Right lobe of liver (tissue), 6 donors: ENCODE measurements at places on chromosomes 13 and 19.

DNA sequence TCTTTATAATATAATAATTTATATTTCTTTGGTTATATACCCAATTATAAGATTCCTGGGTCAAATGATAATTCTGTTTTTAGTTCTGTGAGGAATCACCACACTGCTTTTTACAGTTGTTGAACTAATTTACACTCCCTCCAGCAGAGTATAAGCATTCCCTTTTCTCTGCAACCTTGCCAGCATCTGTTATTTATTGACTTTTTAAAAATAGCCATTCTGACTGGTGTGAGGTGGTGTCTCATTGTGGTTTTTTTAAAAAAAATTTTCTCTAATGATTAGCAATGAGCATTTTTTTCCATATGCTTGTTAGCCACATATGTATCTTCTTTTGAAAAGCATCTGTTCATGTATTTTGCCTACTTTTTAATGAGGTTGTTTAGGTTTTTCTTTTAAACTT lies 122.2 kb downstream of the ZNF486 start:
- DNase-seq, result no peak

GRCh38 chr13:59442944-59443486 lies 720.7 kb downstream of the DIAPH3 start:
- no peak for DNase-seq

- peak; percentile 93 for DNase-seq
These were observed 44.0 kb downstream of the ZNF823 start for GRCh38 chr19:11694533-11695439.

DNA sequence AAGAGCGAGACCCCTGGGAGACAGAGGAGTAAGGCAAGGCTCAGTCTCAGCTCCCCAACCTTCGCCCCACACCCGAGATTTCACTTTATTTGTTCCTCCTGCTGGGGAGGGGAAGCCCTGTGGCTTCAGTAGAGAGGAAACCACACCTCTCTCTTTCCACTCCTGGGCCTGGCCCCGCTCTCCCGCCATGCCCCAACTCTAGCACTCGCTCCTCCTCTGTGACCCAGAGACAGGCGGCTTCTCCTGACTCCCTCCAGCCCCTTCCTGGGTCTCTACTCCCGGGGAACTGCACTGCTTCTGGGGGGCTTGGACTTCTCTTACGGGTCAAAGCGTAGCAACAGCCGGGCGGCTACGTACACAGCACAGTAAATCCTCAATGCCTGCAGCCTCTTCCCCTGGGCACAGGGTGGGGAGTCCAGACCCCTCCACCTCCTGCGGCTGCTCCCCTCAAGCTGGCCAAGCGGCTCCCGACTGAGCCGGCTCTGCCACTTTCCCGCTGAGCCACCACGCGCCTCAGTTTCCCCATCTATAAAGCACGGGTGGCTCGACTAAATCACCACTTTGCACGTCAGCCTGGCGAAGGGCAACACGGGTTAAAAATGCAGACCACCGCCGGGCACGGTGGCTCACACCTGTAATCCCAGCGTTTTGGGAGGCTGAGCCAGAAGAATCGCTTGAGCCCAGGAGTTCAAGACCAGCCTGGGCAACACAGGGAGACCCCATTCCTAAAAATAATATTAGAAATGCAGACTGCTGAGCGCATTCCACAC lies 1.4 kb downstream of the RNF126 start:
- no peak for DNase-seq

DNA sequence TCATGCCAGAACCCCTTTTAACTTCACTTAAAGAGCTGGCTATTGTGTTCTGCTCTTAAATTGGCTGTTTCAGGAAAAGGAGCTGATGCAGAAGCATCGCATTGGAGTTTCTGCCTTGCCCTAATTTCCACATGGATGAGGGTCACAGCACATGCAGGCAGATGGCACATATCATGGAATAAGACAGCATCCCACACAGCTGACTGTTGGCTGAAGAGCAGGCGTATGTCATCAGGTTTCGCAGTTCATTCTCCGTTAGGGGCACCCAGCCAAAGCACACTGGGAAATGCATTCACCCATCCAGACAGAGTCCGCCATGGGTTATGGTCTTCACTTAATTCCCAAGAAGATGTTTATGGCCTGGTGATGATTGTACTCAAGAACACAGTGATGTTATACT lies 572.5 kb downstream of the LIG4 start:
- DNase-seq, result no peak

- DNase-seq, result no peak
These were observed 551.0 kb upstream of the ATXN8OS start for GRCh38 chr13:69556540-69557196.

DNA sequence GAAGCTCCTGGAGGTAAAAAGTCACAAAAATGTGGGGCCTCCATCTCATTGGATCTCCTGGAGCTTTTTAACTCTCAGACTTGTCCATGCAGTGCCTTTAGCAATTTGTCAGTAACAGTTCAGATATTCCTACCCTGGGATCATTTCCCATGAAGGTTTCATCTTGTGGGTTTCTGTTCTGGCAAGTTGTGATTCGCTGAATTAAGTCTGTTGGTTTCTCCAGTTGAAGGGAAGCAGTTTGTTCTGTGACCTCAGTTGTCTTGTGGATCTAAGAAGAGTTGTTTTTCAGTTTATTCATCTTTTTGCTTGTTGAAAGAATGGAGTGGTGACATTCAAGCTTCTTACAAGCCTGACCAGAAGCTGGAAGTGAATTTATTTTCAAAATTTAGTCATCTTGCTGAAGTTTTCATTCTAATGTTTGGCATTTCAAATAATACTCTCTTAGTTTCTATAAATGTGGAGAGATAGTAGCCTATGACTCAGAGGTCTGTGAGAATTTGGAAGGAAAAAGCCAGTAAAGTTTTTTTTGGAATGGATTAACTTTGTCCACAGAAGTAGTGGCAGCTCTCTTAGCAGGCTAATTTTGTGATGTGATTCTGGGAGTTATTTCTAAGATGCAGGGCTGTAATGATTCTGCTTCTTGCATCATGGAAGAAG lies 120.1 kb upstream of the CSNK1A1L start:
- DNase-seq, result no peak

GRCh38 chr13:67971291-67971690 lies 741.2 kb upstream of the PCDH9 start:
- no peak for DNase-seq
